ENCODE measurements at places on chromosomes 12 and 14.

DNA sequence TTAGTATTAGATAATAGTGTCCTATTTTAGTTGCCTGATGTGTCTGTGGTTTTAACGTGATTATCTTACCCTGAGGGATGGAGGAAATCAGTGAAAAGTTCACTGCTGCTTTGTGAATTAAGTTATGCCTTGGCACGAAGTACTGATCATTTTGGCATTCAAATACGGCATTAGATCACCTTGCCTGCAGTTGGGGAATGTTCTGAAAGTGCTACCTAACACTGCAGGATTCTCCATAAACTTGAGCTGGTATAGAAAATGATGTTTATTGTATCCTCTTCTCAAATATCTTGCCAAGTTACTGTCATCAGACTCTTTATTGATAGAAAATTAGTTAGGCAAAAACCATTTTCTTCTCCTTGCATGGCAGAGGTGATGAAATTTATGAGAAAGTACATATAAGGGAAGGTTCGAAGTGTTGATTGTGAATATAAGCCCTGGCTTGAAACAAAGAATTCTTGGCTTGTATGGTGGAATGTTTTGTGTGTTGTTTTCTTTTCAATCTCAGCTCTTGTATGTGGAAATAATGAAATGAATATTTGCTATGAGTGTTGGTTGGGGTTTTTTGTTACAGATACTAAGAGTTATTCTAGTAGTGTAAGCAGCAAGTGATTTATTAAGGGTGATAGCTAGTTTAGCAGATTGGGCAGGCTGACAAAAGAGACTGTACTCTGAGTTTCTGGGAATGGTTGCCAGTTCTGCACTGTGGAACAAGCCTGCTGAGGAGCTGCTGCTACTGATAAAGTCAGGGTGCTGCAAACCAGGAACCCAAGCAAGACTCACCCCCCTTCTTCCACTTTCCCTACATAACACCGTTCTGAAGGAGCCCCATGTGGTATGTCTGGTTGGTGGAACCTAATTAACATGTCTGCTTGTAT, 448.3 kb downstream of the PCNX1 start:
- DNase-seq, result no peak

- DNase-seq, result no peak
Measured at GRCh38 chr14:35991356-35991755, 165.2 kb downstream of the BRMS1L start.

- DNase-seq, result no peak
Measured at GRCh38 chr14:94771158-94771905, 1.4 kb upstream of the GSC start.

GRCh38 chr14:89669193-89669592, 252.2 kb upstream of the FOXN3 start:
- DNase-seq, result no peak

- no peak for DNase-seq
Measured at GRCh38 chr12:109783135-109783964, 49.8 kb downstream of the TRPV4 start.

- DNase-seq, result no peak
Measured at GRCh38 chr14:105215602-105216001, 32.7 kb upstream of the BTBD6 start.

DNA sequence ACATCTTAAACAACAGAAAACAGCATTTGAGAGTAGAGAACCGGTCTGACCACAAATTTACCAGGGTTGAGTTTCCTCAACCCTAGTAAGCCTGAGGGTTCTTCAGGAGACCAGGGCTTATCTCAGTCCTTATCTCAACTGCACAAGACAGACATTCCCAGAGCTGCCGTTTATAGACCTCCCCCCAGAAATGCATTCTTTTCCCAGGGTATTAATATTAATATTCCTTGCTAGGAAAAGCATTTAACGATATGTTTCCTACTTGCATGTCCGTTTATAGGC, 12.3 kb downstream of the TMEM117 start:
- DNase-seq, result no peak

- no peak for DNase-seq
Measured at GRCh38 chr14:106493962-106494823, 967.8 kb downstream of the TMEM121 start.

DNA sequence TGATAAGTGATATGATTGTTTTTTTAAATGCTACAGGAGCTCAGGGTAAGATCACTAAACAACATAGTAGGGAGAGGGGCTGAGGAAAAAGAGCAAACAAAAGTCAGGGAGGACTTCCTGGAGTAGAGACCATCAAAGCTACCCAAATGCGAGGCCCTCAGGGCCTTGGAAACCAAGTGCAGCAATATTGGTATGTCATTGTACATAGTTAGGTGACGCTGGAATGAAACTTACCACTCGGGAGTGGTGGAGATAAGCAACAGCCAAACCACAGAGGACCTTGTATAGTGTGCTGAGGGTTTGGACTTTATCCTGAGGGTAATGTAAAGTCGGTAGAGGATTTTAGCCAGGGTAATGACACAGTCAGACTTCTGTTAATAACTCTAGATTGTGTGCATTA, 13.8 kb downstream of the KITLG start:
- DNase-seq, result no peak

DNA sequence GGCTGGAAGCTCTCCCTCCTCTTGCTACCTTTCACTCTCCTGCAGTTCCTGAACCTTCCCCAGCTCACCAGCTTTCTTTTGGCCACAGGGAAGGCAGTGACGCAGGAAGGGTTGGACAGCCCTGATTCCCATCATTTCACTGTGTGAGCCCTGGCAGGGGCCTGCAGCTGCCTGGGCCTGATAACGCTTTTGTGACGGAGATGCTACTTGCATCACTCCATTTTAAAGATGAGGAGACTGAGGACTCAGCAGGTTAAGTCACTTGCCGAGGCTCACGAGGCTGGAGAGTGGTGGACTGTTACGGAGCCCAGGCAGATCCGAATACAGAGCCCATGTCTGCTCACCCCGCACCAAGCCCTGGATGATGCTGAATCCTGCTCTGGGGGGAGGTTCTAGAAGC, 145.3 kb downstream of the RBM19 start:
- no peak for DNase-seq

DNA sequence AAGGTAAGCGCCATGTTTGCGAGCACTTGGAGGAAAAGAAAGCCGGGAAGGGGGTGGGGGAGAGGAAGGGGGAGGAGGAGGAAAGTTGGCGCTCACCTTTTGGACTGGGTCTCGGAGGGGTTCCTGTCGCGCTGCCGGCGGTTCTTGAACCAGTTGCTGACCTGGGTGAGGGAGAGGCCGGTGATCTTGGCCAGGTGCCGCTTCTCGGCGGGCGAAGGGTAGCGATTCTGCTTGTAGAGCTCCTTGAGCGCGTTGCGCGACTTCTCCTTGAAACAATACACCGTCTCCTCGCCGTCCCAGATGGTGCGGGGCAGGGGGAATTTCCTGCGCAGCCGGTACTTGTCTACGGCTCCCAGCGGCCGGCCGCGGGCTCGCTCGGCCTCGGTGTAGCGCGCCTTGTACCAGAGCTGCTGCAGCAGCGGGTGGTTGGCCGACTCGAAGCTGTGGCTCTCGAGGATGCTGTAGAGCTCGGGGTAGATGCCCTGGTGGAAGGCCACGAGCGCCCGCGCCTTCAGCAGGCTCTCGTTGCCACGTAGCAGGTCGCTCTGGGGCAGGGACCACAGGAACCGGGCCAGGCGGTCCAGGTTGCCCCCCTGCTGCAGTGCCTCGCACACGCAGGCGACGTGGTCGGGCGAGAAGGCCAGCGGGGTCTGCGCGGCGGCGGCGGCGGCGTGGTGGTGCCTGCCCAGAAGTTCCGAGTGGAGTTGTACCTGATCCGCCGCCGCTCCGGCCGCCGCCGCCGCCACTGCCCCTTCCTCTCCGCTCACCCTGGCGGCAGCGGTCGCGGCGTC, 840 bp downstream of the SIX4 start:
- DNase-seq, result peak; percentile 31

GRCh38 chr12:130504110-130504839, 166.6 kb downstream of the PIWIL1 start:
- no peak for DNase-seq

DNA sequence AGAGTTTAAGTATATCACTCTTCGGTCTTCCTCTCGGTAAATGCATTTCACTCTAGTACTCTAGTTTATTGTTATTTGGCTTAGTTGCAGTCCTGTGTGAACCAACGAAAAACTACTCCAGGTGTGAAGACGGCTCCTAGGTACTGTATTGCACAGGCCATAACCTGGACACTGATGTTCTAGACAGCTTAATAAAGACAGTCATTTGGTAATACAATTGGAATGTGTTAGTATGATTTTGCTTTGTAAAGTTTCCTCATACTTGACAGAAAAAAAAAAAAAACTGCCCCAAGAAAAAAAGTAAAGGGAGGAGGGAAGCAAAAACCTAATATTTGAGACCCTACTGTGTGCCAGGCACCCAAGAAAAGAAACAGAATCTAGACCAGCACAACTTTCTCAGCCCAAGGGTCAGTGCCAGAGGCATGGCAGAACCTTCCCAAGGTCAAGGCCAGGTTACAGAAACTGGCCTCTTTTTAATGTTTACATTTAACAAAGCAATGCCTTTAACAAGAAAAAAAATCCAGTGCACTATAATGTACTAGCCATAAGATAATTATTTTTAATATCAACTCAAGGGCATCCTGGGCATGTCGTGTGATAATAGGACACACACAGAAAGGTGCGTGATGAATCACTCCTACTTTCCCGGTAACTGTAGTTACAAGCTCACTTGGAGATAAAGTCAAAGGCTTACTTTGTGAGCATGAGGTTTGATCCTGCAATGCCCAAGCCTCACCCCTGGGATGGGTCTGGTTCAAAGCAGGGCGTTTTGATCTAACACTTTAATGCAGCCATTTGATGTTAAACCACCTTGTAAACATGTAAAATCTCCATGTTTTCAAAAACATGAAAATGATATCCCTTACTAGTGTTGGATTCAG, 110.6 kb downstream of the BMP4 start:
- DNase-seq, result no peak

GRCh38 chr12:116278667-116279066, 1.2 kb upstream of the MED13L start:
- no peak for DNase-seq

- no peak for DNase-seq
Measured at GRCh38 chr12:115375186-115375991, 691.4 kb upstream of the TBX3 start.

GRCh38 chr12:76028571-76029277, 2.9 kb downstream of the PHLDA1 start:
- DNase-seq, result no peak

- DNase-seq, result no peak
Measured at GRCh38 chr12:40444174-40444573, 219.4 kb downstream of the LRRK2 start.
